ENCODE measurements at places on chromosomes 3 and 15.
A peak's percentile ranks its signal among the peaks of the same experiment; 100 is the strongest.

- no peak for DNase-seq
Observed at GRCh38 chr3:41173926-41174885, 25.1 kb upstream of the CTNNB1 start.

- no peak for DNase-seq
Observed at GRCh38 chr15:95284933-95285421, 1045.5 kb upstream of the NR2F2 start.

DNA sequence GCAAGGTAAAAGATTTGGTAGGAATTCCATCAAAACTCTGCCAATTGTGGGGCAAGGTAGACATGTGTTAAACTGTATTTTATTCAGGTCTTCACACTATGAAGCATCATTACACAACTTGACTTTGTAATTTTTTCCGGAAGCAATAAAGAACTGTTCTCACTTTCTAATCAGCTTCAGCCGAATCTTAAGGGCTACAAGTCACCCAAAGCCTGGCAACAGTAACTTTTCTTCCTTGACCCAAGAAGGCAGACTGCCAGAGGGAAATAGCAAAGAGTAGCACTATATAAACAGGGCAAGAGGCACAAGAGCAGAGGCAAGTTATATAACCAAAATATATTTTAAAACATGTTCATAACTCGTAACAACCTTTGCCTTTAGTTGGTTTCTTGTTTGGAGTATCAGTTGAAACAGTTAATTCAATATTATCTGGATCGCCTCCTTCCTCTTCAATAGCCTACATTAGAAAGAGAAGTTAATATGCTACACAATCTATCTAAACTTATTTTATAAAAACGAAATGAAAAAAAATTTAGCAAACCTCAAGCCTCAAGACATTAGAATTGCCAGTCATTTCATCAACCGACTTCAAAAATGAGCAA, 1.4 kb downstream of the SLTM start:
- no peak for DNase-seq

DNA sequence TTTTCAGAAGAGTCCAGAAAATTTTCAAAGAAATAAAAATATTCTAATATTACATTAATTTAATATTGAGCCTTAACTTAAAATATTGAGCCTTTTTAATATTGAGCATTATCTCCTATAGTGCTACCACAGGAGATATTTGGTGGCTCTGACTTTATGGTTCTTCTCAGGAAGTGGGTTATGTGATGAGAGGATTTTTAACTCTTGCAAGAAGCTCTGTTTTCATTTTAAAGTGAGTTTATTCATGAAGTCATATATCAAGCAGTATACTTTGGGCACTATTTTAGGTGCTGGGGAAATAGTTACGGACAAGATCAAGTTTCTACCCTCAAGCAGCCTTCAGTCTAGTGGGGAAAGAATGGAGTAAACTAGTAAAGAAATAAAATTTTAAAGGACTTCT, 13.4 kb upstream of the MBNL1 start:
- DNase-seq: no peak

DNA sequence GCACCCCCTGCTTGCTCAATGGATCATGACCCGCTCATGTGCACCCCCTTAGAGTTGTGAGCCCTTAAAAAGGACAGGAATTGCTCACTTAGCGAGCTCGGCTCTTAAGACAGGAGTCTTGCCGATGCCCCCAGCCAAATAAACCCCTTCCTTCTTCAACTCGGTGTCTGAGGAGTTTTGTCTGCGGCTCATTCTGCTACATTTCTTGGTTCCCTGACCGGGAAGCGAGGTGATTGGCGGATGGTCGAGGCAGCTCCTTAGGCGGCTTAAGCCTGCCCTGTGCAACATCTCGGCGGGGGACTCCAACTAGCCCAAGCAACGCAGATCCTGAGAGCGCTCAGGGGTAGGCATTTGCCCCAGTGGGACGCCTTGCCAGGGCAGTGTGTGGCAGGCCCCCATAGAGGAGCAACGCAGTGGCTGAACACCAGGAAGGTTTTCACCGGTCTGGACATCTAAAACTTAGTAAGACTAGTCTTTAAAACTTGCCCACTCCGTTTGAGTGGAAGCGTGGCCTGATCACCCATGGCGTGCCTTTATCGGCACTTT, 9.5 kb downstream of the SLCO2A1 start:
- DNase-seq: no peak

GRCh38 chr3:31300456-31301443, 232.0 kb upstream of the STT3B start:
- no peak for DNase-seq

- no peak for DNase-seq
Observed at GRCh38 chr3:31009881-31010280, 115.4 kb upstream of the GADL1 start.

DNA sequence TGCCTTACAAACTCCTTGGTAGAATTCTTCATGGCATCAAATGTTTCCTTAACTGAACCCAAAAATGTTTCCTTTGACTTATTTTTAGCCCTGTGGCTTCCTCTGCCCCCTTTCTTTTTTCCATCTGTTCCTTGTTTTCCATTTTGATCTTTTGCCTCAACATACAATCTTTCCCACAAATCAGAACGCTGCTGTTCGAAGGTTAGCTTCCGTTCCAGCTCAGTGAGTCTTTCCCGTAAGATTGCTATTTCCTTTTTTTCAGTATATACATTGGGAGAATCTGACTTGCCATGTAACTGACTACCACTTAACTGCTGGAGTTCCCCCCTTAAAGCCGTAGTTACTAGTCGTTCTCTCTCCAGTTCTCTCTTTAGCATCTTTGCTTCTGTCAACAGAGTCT, 41.2 kb downstream of the PIGB start:
- no peak for DNase-seq

DNA sequence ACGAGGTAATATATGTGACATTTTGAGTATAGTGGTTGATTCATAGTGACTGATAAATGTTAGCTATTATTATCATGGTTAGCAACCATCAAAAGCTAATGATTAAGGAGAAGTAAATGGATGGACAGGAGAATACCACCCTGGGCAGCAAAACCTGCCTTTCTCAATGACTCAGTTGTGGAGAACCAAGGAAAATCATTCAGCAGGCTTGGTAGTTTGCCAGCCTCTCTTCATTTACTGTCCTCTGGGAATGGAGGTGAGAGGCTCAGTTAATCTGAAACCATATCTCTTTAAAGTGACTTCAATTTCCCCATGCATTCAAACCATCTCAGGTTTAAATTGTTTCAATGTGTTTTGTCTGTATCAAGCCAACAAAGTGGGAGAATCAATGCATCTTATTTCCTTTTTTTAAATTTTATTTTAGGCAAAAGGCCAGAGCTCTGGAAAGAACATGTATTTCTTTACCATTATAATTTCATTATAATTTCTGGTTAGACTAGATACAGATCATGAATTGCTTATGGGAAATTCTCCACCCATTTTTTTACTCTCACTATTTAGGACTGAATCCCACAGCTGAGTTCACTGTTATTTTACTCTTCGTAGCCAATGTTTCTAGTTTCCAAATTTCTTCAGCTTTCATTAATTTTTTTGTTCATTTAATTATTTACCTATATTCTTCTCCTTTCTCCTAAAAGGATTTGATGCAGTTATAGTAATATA, 2.7 kb downstream of the TM4SF18 start:
- no peak for DNase-seq

GRCh38 chr3:163809540-163809993, 1268.7 kb downstream of the SI start:
- DNase-seq: no peak

DNA sequence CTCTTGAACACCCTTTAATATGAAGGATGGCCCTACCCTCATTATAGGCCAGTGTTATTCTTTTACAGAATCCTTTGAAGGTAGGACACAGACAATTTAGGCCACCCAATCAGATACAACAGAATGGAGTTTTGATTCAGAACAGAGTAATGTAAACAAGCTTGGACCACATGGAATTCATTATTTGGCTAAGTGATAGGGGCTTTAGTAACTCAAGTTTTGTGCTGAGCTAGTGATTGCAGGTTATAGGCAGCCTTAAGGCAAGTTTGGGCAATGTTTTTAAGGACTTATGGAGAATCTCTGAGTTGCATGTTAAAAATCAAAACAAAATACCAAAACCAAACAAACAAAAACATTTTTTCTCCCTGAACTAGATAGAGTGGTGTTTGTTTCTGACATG, 312.1 kb upstream of the ROBO1 start:
- no peak for DNase-seq

DNA sequence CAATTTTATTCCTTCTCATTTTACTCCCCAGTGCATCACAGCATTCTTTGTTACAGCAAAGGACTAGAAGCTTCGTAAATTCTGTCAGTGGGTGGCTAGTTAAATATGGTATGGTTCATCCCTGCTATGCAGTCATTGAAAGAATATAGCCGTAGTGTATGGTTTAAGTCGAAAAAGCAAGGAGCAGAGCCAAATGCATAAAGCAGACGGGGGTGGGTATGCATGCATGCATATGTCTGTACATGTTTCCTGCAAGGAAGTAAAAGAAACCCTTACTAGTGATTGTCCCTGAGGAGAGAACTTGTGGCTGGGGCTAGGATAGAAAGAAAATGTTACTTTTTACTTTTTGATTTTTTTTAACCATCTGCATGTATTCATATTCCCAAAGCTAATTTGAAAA, 19.9 kb downstream of the RBP2 start:
- DNase-seq: no peak

GRCh38 chr15:74464216-74464615, 3.3 kb upstream of the UBL7 start:
- DNase-seq: no peak

DNA sequence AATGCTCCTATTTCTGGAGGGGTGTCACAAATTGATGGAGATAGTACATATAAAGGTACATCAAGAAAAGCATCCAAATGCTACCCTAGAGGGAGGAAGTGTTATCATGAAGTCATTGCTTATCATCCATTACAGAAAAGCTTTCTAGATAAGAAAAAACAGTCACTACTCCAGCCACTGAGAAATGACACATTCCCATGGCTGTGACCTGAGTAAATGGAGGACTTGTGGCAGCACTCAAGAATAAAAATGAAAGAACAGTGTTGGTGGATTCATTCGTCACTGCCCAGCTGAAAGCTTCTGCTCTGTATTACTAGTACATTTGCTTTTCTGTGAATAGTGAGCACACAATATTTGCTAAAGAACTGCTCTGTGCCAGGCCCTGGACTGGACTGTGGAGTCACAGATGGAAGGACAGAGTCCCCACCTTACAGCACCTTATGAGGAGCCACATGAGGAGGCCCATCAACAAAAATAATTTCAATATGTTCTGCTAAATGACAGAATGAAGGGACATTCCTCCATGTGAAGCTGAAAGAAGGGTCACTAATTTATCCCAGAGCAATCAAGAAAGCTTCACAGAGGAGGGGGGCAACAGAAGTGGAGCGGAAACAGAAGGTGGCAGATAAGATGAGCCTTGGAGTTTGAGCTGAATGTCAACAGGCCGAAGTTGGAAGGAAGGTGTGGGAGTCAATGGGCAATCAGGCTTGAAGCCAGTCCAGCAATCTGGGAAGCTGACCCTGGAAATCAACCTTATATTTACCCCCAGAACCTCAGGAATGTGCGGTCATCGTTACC, 343.5 kb upstream of the TRIM42 start:
- no peak for DNase-seq

DNA sequence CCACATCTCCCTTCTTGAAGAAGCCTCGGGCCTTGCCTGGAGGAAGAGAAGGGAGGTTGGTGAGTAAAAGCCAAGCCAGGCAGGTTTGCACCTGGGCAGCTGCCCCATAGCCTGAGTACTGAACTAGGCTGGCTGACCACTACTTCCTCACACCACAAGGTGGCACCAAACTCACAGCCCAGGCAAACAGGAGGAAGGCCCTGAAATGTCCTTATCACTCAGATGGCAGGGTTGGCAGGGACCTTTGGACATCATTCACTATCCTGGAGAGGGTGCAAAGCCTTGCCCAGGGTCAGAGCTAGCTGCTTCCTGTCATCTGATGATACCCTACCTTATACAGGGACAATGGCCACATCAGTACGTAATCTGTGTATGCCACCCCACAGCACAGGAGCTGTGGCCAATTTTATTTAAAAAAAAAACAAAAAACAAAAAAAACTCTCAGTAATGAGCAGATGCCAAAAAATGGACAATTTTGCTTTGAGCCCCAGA, 2.2 kb upstream of the GRAMD2A start:
- peak; percentile 49 for DNase-seq

DNA sequence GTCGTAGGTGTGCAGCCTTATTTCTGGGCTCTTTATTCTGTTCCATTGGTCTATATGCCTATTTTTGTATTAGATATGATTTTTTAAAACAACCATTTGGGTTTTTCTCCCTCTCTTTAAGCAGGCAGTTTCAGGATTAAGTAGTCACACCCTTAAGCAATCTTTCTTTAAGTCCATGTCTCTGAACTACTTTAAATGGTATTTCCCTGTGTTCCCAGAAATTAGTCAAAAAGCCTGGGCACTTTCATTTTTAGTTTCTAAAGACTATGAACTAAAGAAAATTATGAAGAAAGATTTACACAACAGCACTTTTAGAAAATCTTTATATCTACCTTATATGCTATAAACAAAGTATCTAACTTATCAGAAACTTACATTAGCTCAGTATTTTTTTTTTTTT, 110.3 kb downstream of the FAIM start:
- no peak for DNase-seq

DNA sequence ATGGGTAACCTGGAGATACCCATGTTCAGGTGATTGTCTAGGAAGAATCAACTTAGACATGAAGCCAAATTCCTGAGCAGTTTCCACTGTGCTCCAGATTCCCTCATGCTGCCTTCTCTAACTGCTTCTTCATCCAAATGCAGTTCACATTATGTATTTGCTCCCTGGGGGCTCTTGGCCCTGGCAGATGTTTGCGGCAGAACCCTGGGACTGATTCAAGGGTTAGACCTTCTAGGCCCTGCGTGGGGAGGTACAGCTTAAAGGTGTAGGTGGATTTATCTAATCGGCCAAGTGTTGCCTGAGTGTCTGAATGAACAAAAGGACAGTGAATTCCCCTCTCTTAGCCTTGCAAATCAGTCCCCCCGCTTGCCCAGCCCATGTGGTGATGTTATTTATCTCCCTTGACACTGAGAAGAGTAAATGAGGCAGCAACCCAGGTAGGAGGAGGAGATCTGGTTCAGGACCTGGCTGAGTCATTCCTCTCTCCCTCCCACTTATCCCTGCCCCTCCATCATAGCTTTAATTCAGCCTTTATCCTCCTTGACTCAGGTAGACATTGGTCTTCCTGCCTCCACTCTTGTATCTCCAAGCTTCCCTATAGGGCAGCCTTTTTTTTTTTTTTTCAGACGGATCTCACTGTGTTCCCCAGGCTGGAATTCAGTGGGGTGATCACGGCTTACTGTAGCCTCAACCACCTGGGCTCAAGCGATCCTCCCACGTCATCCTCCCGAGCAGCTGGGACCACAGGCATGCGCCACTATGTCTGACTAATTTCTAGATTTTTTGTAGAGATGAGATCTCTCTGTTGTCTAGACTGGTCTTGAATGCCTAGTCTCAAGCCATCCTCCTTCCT, 54.8 kb downstream of the MAGEF1 start:
- DNase-seq: peak; percentile 18

DNA sequence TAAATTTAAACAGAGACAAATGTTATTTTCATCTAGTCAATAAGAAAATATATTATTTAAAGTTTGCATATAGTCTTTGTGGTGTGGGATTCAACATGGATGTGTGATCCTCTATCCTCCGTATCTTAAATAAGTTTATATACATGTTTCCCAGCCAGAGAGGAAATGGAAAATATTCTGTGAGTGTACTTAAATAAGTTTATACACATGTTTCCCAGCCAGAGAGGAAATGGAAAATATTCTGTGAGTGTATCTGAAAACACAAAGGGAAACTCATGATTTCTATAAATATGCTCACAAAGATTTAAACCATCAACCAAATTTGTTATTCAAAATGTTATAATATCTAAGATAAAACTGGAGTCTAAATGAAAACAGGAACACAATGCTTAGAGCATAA, 110.0 kb upstream of the MELTF start:
- DNase-seq: no peak

GRCh38 chr15:51093839-51094605, 684 bp downstream of the TNFAIP8L3 start:
- no peak for DNase-seq

Data from stimulated activated CD4-positive, alpha-beta T cell treated with anti-CD3 and anti-CD28 coated beads, Interleukin-12 subunit alpha, Interleukin-12 subunit beta, amount 100 ng/mL, for 48 hours (primary cell).